ENCODE measurements at places on chromosomes 16 and 17. TPM values are rescaled to one million over a fixed set of nuclear protein-coding genes. Genes with fewer than 3 reads are reported as not detected.

Gene RAP1GAP2
- total RNA-seq = 5.4 TPM

GRCh38 chr17:64596439-64596838 lies 65.7 kb downstream of the SMURF2 start:
- no peak overlapping the region for H3K4me3 ChIP-seq
- no peaks in the 10 kb centered on the region for H3K4me1 ChIP-seq
- H3K27ac ChIP-seq = no peak overlapping the region
- DNase-seq = no peak
- H3K27me3 ChIP-seq = no peaks in the 10 kb centered on the region
- peaks cover 32% of the 10 kb centered on the region for H3K36me3 ChIP-seq

GRCh38 chr17:43846963-43847371 lies at the start of gene CD300LG:
CD300LG (plus strand) TSS chr17:43847176; CDS start chr17:43847217, 41 bp downstream.
- H3K4me3 ChIP-seq = no peak within 1 kb of the TSS
- peaks cover 15% of the 10 kb centered on the region for H3K4me1 ChIP-seq
- no peaks in the 10 kb centered on the region for H3K36me3 ChIP-seq
- DNase-seq = no peak
- no peak within 1 kb of the TSS for H3K27ac ChIP-seq

- H3K27ac ChIP-seq = no peak overlapping the region
- no peaks in the 10 kb centered on the region for H3K27me3 ChIP-seq
- H3K4me3 ChIP-seq = no peak overlapping the region
- DNase-seq = no peak
- H3K36me3 ChIP-seq = no peaks in the 10 kb centered on the region
These were observed 46.5 kb downstream of the STX8 start for GRCh38 chr17:9529033-9529700.

GRCh38 chr16:535446-536405 lies 8.2 kb downstream of the CAPN15 start:
- no peak overlapping the region for H3K27ac ChIP-seq
- H3K36me3 ChIP-seq = no peaks in the 10 kb centered on the region
- H3K27me3 ChIP-seq = no peaks in the 10 kb centered on the region
- no peak for DNase-seq
- H3K4me1 ChIP-seq = no peaks in the 10 kb centered on the region
- H3K4me3 ChIP-seq = no peak overlapping the region

GRCh38 chr16:67091906-67092566 lies 17.7 kb upstream of the PHAF1 start:
- H3K4me1 ChIP-seq = no peaks in the 10 kb centered on the region
- no peak overlapping the region for H3K4me3 ChIP-seq
- no peak for DNase-seq
- no peaks in the 10 kb centered on the region for H3K36me3 ChIP-seq

DNA sequence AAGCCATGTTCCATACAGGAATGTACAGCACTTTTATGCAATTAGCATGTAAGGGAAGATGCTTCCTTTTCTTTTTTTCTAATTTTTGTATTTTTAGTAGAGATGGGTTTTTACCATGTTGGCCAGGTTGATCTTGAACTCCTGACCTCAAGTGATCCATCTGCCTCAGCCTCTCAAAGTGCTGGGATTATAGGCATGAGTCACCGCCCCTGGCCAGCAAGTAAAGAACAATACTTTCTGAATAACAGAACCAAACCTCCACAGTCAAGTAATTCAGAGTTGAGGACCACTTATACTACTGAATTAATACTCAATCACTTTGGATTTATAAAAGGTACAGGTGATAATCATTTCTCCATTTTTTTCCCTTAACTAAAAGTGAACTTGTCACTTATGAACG lies 13.0 kb downstream of the C16orf87 start:
- DNase-seq = no peak
- no peak overlapping the region for H3K27ac ChIP-seq
- H3K4me3 ChIP-seq = no peak overlapping the region
- no peaks in the 10 kb centered on the region for H3K4me1 ChIP-seq
- H3K27me3 ChIP-seq = no peaks in the 10 kb centered on the region

- no peaks in the 10 kb centered on the region for H3K36me3 ChIP-seq
- H3K4me1 ChIP-seq = no peaks in the 10 kb centered on the region
- H3K27ac ChIP-seq = no peak overlapping the region
- DNase-seq = no peak
These were observed 17.7 kb downstream of the CARD14 start for GRCh38 chr17:80187515-80187941.

- no peaks in the 10 kb centered on the region for H3K27me3 ChIP-seq
- no peak overlapping the region for H3K4me3 ChIP-seq
- no peak overlapping the region for H3K27ac ChIP-seq
- no peak for DNase-seq
- H3K4me1 ChIP-seq = peaks cover 9% of the 10 kb centered on the region
These were observed 13.6 kb downstream of the PLK1 start for GRCh38 chr16:23692190-23692837.

GRCh38 chr17:73323409-73324159 lies 11.8 kb upstream of the CDC42EP4 start:
- H3K27ac ChIP-seq = no peak overlapping the region
- no peaks in the 10 kb centered on the region for H3K27me3 ChIP-seq
- no peak for DNase-seq

Gene SPN
- 1.3 TPM for total RNA-seq

DNA sequence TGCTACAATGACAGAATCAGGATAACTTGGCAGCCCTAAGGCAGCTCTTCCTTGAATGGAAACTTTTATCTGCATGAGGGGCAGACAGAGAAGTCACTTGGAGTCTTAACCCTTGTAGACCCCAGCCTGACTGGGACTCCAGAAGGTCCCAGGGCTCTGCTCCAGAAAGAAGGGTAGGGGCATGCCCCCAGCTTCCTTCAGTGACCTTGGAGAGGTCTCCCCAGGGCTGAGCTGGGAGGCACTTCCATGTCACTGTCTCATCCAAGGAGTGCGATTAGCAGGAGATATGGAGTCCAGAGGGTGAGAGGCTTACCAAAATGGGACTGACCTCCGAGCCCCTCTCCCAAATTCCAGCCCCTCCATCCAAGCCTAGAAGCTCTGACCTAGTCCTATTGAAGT lies 3.4 kb upstream of the NLRC5 start:
- peak overlapping the region; percentile 80 for H3K27ac ChIP-seq
- no peak overlapping the region for H3K4me3 ChIP-seq
- peaks cover 12% of the 10 kb centered on the region for H3K4me1 ChIP-seq
- no peak for DNase-seq
- H3K27me3 ChIP-seq = no peaks in the 10 kb centered on the region

GRCh38 chr16:8848939-8849391 lies 19.8 kb downstream of the CARHSP1 start:
- no peaks in the 10 kb centered on the region for H3K36me3 ChIP-seq
- no peak for DNase-seq
- peaks cover 18% of the 10 kb centered on the region for H3K4me1 ChIP-seq
- no peak overlapping the region for H3K27ac ChIP-seq

DNA sequence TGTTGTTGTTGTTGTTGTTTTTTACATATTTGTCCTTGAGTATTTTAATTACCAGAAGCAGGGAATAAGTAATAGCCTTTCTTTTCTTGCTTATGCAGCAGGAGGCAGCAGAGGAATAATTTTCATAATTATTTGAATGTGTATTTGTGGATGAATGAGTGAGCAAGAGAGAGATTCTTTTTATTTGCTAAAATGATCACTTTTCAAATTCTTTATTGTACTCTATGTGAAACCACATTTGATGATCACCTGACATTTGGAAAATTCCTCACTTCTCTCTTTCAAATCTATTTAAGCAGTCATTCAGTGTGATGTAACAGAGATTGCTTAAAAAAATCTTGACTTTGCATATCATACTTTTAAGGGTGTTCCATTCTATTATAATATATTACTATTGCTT lies 223.6 kb downstream of the BCAS3 start:
- no peaks in the 10 kb centered on the region for H3K27me3 ChIP-seq
- no peak for DNase-seq
- no peaks in the 10 kb centered on the region for H3K36me3 ChIP-seq

Gene SLFN12L
- 1.5 TPM for total RNA-seq

DNA sequence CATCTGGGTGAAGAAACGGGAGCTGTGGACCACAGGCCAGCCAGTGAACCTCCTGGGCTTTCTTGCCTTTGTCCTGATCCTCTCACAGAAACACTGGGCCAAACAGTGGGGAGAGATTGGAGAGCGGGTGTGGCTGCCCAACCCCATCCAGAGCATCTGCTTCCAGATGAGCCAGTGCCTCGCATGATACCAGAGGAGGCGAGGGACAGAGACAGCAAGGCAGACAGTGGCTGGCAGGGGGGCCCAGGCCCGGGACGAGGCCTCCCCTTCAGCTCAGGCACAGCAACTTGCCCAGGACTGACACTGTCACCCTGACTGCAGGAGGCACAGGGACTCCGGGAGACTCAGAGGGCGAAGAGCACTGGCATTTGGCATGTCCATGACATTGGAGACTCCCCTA lies 12.0 kb downstream of the ARHGEF15 start:
- no peak overlapping the region for H3K4me3 ChIP-seq
- peaks cover 10% of the 10 kb centered on the region for H3K4me1 ChIP-seq
- H3K36me3 ChIP-seq = no peaks in the 10 kb centered on the region
- no peak for DNase-seq
- no peak overlapping the region for H3K27ac ChIP-seq

DNA sequence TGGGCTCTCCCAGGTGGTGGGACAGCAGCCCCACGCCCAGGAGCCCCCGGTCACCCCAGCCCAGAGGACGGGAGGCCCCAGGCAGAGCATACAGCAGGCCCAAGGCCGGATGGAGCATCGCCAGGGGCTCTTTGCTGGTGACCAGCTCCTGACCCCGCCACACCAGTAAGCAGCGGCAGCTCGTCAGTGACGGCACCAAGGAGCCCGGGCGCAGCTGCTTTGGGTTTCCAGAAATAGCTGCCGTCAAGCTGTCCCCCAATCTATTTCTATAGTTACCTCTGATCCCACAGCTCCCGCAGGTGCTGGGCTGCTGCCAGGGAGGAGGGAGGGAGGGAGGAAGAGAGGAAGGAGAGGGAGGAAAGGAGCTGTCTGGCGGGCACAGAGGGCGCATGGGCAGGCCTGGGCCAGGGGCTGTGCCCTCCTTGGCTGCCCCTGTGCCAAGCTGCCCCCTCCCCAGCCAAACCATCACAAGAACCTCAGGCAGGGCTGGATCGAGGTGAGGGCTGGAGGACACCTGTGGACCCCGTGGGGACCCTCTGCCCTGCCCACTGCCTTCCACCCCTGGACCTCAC lies 10.8 kb upstream of the RASD1 start:
- H3K36me3 ChIP-seq = no peaks in the 10 kb centered on the region
- H3K4me1 ChIP-seq = no peaks in the 10 kb centered on the region
- no peaks in the 10 kb centered on the region for H3K27me3 ChIP-seq
- H3K4me3 ChIP-seq = no peak overlapping the region

- no peaks in the 10 kb centered on the region for H3K36me3 ChIP-seq
- no peaks in the 10 kb centered on the region for H3K4me1 ChIP-seq
- no peaks in the 10 kb centered on the region for H3K27me3 ChIP-seq
- H3K27ac ChIP-seq = peak overlapping the region; percentile 79
- peak; percentile 56 for DNase-seq
- no peak overlapping the region for H3K4me3 ChIP-seq
These were observed 3.3 kb upstream of the CDK5R1 start for GRCh38 chr17:32483451-32484019.

GRCh38 chr16:89801800-89802199 lies 14.6 kb downstream of the FANCA start:
- no peak for DNase-seq
- H3K4me3 ChIP-seq = no peak overlapping the region
- H3K27me3 ChIP-seq = no peaks in the 10 kb centered on the region
- H3K27ac ChIP-seq = no peak overlapping the region

Gene FN3K
- 13.3 TPM for total RNA-seq

DNA sequence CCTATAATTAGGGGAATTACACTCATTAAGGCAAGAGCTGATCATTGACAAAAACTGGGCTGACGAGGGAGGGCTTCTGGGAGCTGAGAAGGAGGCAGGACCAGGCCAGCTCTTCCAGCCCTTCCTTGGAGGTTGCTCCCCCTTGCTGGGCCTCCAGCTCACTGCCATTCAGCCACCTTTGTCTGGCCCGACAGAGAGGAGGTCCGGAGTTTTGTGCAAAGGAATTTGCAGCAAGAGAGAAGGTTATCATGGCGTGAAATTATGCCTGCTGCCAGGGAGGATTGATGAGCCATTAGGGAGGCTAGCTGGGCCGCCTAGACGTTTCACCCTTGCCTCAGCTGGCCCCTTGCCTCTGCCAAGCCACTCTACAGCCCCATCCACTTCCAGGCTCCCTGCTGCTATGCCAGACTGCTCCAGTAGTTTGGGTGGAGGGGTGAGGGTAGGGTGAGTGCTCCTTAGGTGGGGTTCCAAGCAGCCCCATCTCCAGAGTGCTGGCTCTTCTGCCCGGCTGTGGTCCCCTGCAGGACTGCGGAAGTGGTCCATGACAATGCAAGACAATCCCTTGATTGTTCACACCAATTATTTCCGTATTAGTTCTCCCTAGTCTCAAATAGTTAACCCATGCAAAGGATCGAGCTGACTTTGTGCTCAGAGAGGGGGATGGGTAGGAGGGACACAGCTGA lies 17.1 kb upstream of the PHF12 start:
- H3K27me3 ChIP-seq = peaks cover 14% of the 10 kb centered on the region
- no peak overlapping the region for H3K4me3 ChIP-seq
- no peaks in the 10 kb centered on the region for H3K36me3 ChIP-seq
- DNase-seq = no peak

GRCh38 chr16:24736758-24737157 lies 7.3 kb downstream of the TNRC6A start:
- peaks cover 34% of the 10 kb centered on the region for H3K4me1 ChIP-seq
- peak overlapping the region; percentile 4 for H3K27ac ChIP-seq
- H3K27me3 ChIP-seq = no peaks in the 10 kb centered on the region
- H3K4me3 ChIP-seq = no peak overlapping the region

Gene PRR11
- total RNA-seq = 44.4 TPM

GRCh38 chr17:2551493-2551892 lies 39.8 kb upstream of the METTL16 start:
- no peaks in the 10 kb centered on the region for H3K4me1 ChIP-seq
- H3K4me3 ChIP-seq = no peak overlapping the region
- DNase-seq = no peak
- no peak overlapping the region for H3K27ac ChIP-seq

DNA sequence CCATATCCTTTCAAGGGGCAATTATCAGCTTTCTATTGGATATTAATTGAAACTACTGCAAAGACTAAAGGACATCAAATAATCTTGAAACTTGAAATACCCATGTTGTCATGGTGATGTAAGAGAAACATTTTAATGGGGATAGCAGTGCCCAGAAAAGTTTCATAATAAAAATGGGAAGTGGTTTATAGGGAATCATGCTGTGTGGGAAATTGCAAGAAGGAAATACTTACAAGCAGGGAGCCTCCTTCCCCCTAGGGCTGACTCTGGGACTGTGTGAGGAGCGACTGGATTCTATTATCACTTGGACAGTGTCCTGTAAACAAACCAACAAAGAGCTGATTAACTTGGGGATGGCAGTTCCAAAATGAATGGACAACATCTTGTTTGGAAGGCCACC lies 1393.1 kb upstream of the GOT2 start:
- H3K4me1 ChIP-seq = no peaks in the 10 kb centered on the region
- no peaks in the 10 kb centered on the region for H3K27me3 ChIP-seq
- H3K27ac ChIP-seq = no peak overlapping the region
- H3K36me3 ChIP-seq = no peaks in the 10 kb centered on the region
- no peak for DNase-seq
- no peak overlapping the region for H3K4me3 ChIP-seq

- no peak overlapping the region for H3K27ac ChIP-seq
- H3K36me3 ChIP-seq = peaks cover 4% of the 10 kb centered on the region
- no peak for DNase-seq
- H3K4me3 ChIP-seq = no peak overlapping the region
- H3K4me1 ChIP-seq = no peaks in the 10 kb centered on the region
- no peaks in the 10 kb centered on the region for H3K27me3 ChIP-seq
These were observed 30.5 kb downstream of the PTRH2 start for GRCh38 chr17:59676716-59677115.

Gene CACNA1H
- 3.8 TPM for total RNA-seq
